Immature natural killer cell (primary cell): ENCODE measurements at places on chromosomes 11 and 22. TPM values are rescaled to one million over a fixed set of nuclear protein-coding genes. Genes with fewer than 3 reads are reported as not detected.

DNA sequence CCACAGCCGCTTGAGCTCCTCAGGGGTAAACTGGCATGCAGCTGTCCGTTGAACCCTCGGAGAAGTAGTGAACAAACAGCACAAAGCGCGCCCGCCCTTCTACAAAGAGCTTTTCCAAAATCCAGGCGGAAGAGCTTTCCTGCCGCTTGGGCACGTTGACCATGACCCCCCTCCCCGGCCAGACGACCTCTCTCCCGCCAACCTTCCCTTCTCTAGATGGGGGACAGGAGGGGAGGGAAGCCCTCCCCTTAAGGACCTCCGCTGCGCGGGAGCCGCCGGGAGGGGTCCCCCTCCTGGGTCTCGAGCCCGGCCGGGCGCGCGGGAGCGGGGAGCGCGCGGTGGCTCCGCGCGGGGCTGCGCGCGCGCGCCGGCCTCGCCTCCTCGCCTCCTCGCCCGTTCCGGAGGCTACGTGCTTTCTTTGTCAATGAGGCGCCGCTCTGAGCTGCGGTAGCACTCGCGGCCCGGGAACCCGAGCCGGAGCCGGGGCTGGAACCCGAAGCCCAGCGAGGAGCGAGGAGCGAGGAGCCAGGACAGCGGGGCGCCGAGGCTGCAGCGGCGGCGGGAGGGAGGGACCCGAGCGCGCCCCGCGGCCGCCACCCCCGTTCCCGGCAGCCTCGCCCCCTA lies 118.6 kb downstream of the HIPK3 start:
- DNase-seq, result no peak

DNA sequence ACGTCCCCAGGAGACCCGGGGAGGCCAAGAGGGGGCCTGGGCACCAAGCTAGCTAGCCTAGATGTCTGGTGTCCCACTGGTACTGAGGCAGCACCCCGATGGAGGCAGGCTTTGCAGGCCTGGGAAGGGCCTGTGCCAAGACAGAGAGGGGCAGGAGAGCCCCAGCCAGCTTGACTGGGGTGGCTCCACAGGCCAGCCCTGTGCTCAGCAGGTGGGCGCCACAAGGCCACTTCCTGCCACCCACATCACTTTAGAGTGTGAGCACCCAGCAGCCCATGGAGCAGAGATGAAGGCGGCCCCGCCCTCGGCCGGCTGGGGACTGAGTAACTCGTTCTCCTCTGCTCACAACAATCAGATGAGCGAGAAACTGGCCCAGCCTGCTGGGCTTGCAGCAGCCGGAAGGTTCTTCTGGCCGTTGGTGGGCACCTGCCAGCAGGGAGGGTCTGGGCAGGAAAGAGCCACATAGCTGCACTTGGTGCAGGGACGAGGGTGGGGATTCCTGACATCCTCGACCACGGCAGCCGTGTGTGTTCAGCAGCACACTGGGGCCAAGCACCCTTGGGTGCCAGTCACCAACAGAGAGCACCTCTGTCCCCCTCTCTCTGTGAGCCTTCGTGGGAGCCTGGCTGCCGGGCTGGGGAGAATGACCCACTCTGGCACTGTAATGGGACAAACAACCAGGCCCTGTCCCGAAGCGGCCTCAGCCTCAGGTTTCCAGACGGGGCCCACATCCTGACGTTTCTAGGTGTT lies 7.6 kb downstream of the OSBPL5 start:
- DNase-seq, result peak; percentile 75

DNA sequence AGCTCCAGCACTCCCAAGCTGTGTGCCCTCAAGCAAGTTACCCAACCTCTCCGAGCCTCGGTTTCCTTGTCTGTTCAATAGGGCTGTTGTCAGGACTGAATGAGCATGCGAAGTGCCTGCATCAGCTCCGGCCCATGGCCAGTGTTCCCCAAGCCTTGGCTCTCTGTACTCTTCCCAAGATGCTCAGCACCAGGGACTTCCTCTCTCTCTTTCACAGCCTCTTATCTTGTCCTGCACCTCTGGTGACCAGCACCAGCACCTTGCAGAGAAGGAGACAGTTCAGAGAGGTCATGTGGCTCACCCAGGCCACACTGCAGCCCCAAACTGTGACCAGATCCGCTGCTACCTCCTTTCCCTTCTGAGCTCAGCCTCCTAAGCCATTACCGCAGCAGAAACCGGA lies 120.3 kb upstream of the ANO1 start:
- DNase-seq, result no peak

DNA sequence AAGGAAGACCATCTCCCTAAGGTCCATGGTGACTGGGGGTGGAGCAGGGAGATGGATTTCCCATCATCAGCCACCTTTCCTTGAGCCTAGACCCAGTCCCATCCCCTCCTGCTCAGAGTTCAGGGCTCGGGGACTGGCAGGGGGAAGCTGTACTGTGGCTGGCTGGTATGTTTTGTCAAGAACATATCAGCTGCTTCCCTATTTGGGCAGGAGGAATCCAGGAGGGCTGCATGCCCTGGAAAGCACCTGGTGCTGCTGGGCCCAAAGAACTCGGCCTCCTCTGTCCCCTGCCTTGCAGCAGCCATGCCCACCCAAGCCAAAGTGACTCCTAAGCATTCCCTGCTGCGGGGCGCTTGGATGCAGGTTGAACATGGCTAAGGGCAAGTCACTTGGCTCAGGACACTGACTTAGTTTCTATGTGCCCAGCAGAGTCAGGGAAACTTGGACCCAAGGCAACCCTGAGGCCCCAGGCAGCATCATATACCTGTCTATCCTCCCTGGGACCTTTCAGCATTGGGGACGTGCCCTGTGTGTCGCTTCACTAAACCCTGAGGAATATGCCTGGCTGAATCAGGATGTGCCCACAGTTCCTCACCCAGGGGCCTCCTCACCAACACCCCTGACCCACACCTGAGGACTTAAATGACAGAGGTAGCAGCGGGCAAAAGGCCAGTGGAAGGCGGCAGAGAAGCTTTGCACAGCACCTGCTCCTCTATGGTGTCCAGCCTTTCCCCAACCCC lies 43.1 kb downstream of the BUD13 start:
- DNase-seq, result no peak

DNA sequence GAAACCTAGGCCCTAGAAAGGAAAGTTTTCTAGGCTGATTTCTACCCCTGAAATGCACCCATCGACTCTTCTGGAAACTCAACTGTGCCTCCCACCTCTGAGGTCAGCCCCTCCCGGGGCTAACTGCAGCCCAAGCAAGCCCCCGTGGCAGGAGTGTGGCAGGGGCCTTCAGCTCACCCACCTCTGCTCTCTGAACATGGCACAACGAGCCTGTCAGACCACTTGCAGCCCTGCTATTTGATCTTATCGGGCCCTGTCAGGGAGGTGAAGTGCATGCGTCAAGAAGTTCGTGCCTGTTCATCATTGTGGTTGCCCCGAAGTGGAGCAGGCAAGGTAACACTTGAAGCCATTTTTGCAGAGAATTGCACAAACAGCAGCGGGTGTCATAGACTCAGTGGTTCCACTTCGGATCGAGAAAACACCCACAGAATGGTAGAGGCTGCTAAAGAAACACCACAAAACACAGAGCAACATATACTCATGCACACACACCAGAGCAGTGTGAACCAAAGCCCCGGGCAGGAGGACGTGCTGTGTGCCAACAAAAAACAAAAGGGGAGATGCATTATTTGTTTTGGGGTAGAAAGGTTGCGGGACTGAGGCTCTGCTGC lies 262.7 kb downstream of the ETS1 start:
- peak; percentile 96 for DNase-seq

- DNase-seq, result peak; percentile 57
These were observed 22.7 kb downstream of the YPEL1 start for GRCh38 chr22:21712751-21713427.

- no peak for DNase-seq
These were observed 125.3 kb downstream of the APOL5 start for GRCh38 chr22:35842954-35843353.

DNA sequence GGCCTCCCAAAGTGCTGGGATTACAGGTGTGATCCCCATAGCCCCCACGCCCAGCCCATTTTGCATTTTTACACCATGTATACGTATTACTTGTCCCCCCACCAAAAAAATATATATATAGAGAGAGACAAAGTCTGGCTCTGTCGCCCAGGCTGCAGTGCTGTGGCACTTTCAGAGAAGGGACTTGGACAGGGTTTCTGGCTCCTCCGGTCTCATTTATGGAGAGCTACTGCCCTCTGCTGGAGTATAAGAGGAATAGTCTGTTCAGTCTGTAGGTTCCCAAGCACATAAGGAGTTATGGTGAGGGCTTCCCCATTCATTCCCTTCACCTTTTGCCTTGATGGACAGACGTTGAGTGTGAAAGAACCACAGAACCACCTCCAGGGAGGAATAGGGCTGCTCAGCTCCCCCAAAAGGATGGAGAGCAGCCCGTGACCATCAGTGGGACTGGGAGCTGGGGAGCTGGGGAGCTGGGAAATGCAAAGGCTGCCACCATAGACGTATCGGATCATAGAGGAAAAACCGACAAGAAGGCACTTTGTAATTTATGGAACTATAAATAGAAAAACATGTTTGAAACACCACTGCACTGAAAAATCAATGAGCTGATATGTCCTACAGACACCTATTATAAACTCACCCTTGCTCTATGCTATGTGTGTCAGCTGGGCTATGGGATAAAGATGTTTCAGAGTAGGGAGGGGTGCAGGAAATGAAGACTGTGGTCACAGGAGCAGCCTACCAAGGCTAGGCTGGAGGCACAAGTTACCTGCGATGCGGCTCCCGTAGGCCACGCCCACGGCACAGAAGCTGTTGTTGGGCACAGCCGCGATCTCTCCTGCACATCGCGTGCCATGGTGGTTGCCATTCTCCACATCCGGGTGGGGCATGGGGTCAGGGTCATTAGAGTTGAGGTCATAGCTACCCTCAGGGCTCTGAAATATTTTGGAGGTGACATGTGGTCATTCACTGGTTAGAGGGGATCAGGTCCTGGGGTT lies 5.2 kb downstream of the PCSK7 start:
- peak; percentile 64 for DNase-seq

DNA sequence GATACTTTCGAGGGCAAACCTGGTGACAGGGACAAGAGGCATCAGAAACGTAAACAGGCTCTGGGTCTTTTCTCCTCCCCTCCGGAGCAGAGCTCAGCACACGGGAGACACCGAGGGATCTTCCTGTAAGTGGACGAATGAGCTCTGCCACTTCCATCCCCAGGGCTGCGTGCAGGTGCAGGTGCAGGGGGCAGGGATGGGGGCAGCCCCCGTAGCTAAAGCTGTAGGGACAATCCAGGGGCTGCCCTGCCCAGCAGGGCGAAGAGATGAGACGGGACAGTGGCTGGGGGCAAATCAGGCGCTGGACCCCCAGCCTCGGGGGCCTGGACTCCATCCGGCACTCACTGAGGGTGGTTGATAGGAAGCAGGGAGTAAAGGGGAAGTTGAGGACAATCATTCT lies 505.4 kb downstream of the BRD1 start:
- DNase-seq, result no peak

The ZNF214 gene
- polyA plus RNA-seq, result not detected

The PLAAT5 gene
- 3.8 TPM for polyA plus RNA-seq
